ENCODE measurements at places on chromosomes 6 and 20.

DNA sequence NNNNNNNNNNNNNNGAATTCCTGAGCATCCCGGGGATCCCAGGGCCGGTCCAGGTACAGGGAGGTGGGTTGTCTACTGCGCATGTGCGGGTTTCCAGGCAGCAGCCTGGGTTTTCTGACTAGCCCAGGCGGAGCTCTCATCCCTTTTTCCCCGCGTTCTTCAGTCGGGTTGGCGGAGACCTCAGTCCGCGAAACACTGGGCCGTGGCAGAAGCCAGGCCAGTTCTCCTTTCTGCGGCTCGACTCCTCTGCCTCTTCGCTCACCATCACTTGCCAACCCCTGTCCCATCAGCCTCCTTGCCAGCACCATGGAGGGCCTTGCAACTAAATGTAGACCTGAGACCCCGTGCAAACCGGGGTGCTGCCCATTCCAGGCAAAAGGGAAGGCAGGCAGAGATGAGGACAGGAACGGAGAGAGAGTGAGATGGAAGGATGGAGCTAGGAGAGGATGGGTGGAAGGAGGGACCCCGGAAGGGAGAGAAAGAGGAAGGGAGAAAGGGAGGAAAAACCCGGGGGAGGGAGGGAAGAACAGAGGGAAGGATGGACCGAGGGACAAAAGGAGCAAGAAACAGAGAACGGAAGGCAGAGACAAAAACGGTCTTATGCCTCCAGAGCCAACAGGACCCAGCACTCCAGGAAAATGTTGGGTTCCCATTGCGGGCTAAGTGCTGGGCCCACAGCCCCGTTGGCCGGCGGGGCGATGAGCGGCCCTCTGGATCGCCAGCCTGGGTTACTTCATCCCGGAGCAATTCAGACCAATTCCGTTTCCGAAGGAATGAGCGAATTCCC lies 445.4 kb upstream of the DEFB115 start:
- DNase-seq, result no peak

GRCh38 chr20:2602046-2602735 lies 50.2 kb upstream of the NOP56 start:
- DNase-seq, result no peak

- DNase-seq, result no peak
Measured at GRCh38 chr6:53043581-53043980, 21.6 kb upstream of the FBXO9 start.

GRCh38 chr20:34124469-34125249 lies 12.6 kb upstream of the EIF2S2 start:
- DNase-seq, result no peak

GRCh38 chr20:23659989-23660837 lies 22.5 kb upstream of the CST3 start:
- no peak for DNase-seq

DNA sequence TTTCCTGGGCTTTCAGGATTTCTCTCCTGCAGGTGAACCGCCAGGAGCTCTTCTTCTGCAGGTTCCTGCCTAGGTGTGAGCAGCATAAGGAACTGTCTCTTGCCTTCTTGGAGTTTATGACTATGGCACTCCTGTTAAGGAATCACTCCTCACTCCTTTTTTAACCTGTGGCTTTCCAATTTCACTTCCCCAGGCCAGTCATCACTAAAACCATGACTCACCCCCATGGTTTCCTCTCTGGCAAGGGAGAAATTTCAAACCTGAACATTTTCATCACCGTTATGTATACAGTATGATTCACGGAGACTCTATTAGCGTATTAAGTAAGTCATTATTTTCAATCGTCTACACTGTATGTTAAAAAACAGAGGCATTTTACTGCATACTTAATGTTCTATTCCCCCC lies 78.2 kb upstream of the ARID1B start:
- DNase-seq, result no peak

- no peak for DNase-seq
Measured at GRCh38 chr20:11401988-11402387, 515.7 kb upstream of the BTBD3 start.

- no peak for DNase-seq
Measured at GRCh38 chr20:23697947-23698346, 9.1 kb upstream of the CST4 start.

- no peak for DNase-seq
Measured at GRCh38 chr6:108968325-108969316, 120.4 kb downstream of the ARMC2 start.

DNA sequence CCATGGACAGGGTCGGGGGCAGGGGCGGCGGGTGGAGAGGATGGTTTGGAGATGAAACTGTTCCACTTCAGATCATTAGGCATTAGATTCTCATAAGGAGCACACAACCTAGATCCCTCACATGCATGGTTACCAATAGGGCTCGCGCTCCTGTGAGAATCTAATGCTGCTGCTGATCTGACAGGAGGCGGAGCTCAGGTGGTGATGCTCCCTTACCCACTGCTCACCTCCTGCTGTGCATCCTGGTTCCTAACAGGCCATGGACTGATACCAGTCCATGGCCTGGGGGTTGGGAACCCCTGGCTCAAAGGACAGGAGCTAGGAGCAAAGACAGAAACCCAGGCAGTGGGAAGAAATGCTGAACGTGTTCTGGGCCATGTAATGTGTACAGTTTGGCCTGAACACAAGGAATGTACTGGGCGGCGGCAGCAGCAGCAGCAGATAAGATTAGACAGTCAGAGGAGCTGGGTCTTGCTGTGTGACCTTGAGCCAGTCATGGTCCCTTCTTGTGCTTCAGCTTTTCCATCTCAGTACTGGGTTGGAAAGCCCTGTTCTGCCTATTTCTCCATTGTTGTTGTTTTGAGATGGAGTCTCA lies 4.7 kb upstream of the SPAG4 start:
- DNase-seq, result no peak

DNA sequence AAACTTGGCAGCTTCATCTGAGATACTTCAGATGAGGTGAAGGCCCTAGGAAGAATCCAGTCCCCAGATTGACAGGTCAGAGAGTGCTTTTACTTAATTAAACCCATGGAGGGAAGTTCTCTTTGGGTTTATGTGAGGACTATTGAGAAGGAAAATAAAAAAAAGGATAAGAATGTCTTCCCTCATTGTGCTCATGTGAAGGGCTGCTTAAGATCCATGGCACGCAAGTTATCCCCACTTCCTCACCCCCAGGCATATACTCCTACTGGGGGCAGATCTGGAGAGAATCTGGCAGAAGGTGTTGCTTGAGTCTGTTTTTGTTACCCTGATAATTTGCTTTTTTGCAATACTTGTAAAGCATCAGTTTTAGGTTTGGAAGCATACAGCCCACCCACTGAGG lies 322.9 kb upstream of the TFAP2D start:
- no peak for DNase-seq

DNA sequence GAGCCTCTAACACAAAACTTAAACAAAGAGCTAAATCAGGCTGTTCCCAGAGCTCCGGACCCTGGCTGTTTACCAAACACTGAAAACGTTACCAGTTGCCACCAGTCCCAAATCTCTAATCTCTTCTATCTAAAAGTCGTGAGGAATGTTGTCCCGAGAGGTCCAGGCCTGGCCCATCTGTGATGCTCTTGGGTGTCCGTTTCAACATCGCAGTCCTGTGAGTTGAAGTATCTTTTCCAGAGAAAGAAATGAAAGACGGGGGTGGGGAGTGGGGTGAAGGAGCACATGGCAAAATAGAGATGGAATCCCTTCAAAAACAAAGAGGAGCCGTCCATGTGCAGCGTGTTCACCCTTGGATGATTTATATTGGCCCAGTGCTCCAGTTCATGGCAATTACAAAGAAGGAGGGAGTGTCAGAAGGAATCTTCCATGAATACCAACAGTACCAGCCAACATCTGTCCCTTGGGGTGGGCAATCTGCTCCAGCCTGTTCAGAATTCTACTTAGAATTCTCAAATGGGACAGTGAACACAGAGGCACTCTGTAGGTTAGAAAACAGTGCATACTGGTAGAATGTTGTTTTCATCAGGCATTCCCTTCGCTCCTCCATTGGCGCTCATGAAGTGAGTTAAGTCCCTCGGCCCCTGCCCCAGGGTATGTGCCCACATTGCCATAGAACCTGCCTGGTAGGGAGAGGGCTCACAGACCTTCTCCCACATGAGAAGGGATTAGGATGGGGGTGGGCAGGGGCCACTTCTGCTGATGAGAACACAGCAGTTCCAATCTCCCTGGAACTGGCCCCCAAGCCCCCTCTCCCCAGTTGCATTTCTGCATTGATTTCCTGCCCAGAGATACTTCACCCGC lies 112.1 kb downstream of the LY86 start:
- no peak for DNase-seq

DNA sequence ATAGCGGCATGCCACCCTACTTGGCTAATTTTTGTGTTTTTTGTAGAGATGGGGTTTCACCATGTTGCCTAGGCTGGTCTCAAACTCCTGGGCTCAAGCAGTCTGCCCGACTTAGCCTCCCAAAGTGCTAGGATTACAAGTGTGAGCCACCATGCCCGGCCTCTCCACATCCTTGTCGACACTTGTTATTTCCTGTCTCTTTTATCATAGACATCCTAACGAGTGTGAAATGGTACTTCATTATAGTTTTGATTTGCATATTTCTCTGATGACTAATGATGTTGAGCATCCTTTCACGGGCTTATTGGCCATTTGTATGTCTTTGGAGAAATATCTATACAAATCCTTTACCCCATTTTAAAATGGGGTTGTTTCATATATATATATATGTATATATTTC lies 39.0 kb upstream of the ASXL1 start:
- DNase-seq, result no peak

DNA sequence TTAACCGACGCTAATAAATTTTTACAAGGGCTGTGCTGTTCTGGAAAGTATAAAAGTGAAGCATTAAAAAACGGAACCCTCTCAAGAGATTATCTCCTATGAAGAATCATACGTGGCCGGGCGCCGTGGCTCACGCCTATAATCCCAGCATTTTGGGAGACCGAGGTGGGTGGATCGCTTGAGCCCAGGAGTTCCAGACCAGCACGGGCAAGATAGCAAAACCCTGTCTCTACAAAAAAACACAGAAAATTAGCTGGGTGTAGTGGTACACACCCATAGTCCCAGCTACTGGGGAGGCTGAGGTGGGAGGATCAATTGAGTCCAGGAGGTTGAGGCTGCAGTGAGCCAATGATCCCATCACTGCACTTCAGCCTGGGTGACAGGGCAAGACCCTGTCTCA lies 83.4 kb downstream of the GMPR start:
- DNase-seq, result no peak

GRCh38 chr6:161596807-161597520 lies 323.1 kb upstream of the AGPAT4 start:
- DNase-seq, result no peak

DNA sequence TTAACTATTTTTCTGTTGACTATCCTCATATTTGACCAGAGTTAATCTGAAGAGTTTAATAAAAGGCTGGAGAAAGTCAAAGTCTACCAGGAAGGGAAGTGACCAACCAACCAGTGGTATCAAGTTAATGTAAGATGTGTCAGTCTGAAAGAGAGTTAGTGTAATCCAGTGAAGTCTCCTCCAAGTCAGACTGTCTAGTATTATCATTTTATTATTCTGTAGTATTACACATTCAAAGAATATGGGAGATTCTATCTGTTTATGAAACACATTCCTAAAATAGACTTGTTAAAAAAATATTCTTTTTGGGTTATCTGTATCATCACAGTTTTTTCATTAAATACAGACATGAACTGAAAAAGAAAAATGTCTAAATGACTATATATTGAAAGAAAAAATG lies 194.4 kb downstream of the BTBD9 start:
- DNase-seq, result no peak

GRCh38 chr20:17860301-17861197 lies 108.0 kb downstream of the SNX5 start:
- DNase-seq, result no peak

- DNase-seq, result no peak
Measured at GRCh38 chr6:42520786-42521607, 42.8 kb upstream of the UBR2 start.

- DNase-seq, result no peak
Measured at GRCh38 chr6:168877821-168878282, 375.8 kb downstream of the THBS2 start.

DNA sequence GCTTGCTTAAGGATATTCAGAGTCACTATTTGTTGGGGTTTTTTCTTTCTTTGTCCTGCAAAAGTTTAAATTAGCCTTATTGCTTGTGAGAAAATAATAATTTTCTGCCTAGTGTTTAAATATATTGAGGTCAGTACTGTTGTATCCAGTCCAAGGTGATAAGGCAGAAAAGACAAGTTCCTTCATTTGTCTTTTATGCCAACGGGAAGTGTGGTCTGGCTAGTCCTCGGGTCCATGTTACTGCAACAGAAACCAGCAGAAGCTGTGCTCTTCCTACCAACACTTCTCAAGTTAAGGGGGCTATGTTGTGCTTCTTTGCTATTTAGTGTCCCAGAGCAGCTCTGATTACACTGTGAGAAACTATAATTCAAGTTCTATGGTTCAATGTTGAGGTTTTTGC lies 301.1 kb downstream of the TBC1D7 start:
- DNase-seq, result no peak

DNA sequence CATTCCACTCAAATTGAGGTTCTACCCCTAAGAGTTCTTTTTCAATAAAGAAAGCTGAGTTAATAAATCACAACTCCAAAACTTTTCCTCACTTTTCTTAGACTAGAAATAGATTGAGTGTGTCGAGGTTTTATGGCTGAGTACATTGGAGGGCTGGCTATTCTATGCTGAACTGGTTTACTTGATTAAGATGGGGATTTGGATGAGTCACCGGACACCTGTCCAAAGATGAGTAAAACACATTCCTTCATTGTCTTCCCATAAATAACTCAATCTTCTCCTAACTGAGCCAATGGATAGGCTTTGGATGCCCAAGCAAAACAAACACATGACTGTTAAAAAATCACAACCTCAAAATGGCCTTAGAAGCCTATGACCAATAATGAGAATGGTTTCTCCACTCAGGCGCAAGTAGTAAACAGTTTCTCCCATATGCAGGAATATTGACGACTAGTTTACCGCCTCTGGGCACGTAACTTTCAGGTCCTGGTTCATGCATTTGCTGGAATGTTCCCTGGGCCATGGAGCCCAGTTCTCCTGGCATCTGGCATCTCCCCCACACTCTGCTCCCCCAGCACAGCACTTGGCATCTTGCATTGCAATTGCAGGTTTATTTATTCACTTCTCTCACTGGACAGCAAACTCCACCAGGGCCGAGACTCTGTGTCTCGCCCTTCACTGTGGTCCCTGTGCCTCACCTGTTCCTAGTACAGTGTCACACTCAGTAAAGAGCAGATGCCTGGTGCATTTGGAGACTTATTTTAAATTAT lies 43.9 kb downstream of the BCAS1 start:
- DNase-seq, result no peak

- DNase-seq, result no peak
Measured at GRCh38 chr6:158654498-158654897, 4.6 kb downstream of the SYTL3 start.

GRCh38 chr6:147530132-147531060 lies 21.9 kb downstream of the SAMD5 start:
- DNase-seq, result no peak
